Uterine smooth muscle cell (primary cell): ENCODE measurements at places on chromosomes 3 and 15. TPM values are rescaled to one million over a fixed set of nuclear protein-coding genes. Genes with fewer than 3 reads are reported as not detected.

TM4SF1 gene
- 65.1 and 287 TPM in 2 replicates for total RNA-seq

EMC7 gene
- 44.7 and 49.5 TPM in 2 replicates for total RNA-seq

TNK2 gene
- total RNA-seq = 9.9 and 12.0 TPM in 2 replicates

DISP2 gene
- total RNA-seq = under 0.01 and 0.12 TPM in 2 replicates
